ENCODE measurements at places on chromosomes 2 and 18.

DNA sequence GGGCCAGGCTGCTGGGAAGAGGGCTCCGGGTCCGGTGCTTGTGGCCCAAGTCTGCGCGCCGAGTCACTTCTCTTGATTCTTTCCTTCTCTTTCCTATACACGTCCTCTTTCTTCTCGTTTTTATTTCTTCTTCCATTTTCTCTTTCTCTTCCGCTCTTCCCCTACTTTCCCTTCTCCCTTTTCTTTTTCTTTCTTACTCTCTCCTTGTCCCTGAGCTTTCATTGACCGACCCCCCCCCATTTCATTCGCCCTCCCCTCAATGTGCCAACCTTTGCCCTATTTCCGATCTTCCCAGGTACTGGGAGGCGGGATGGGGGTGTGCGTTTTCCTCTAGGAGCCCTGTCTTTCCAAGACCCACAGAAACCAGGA is 1.8 kb downstream of the ONECUT2 start:
- DNase-seq: no peak

DNA sequence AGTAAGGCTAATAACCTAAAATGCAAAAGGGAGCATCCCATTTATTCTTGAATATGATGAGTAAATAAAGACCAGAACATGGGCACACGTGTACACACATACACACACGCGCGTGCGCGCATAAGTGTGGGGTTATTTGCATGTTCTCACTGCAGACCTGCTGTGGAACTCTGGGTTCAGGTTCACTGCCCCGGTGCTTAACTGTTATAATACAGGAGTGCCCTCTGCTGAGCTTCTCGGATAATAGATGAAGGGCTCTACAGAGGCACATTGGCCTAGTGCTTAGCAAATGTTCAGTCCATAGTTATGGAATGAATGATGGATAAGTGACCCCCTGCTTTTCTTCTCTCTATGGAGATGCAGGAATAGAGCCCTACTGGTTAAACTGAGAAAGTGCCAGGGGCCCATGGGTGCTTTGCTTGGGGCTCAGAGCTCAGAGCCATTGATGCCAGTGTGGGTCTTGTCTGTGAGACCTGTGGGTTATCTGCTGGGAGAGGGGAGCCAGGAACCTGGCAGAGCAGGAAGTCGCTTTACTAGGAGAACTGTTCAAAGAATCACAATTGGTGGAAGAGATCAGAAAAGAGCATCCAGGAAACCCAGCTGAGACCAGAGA is 3.6 kb upstream of the ARL4C start:
- DNase-seq: peak; percentile 53

DNA sequence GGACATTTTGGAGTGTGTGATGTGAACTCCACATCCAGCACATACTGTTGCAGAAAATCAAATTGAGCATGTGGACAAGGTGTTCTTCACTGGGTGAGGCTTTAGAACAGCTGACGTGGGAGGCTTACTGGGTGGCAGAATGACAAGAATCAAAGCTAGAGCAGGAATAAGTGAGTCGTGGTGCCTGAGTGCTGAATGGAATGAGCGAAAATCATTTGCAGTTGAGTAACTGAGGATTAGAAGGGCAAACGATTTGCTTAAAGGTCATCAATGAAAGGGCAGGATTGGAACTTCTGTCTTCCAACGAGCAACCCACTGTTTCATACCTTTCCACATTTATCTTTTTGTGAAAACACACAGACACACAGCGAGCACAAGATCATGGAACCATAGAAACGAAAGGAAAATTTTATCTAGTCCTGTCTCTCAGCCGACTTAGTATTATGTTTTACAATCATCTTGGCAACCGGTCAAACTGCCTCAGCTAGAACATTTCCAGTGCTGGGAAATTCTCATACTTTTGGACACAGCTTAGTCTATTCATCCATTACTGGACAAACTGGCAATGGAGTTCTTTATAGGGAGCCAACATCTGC is 7.2 kb upstream of the DAW1 start:
- no peak for DNase-seq

DNA sequence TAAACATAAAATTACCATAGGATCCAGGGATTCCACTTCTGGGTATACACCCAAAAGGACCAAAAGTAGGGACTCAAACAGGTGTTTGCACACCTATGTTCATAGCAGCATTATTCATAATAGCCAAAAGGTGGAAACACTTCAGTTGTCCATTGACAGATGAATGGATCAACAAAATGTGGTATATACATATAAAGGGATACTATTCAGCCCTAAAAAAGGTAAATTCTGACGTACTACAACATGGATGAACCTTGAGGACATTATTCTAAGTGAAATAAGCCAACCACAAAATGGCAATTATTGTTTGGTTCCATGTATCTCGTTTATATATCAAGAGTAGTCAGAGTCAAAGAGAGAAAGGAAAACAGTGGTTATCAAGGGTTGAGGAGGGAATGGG is 128.1 kb downstream of the MTCL1 start:
- DNase-seq: no peak

- no peak for DNase-seq
Observed at GRCh38 chr2:111162718-111163331, 42.1 kb downstream of the BCL2L11 start.

- no peak for DNase-seq
Observed at GRCh38 chr2:149490296-149490695, 97.3 kb downstream of the MMADHC start.

GRCh38 chr18:36850527-36851201 is 21.7 kb downstream of the KIAA1328 start:
- DNase-seq: no peak

DNA sequence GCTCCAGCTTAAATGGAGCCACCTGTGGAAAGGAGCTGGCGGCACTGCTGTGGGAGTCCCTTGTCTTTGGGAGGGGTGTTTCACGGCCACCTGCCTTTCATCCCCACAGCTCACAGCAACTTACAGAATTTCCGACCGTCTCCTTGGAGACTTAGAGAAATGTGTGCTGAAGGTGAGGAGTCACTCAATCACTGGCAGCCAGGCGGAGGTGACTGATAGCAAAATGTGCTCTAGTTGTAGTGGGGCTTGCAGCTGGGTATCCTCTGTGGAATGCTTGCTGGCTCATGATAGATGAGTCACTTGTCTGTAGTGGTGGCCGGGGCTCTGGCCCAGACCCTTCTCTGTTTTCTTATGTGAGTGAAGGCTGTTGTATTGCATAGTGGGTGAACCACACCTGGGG is 110.7 kb downstream of the SH3RF3 start:
- no peak for DNase-seq

DNA sequence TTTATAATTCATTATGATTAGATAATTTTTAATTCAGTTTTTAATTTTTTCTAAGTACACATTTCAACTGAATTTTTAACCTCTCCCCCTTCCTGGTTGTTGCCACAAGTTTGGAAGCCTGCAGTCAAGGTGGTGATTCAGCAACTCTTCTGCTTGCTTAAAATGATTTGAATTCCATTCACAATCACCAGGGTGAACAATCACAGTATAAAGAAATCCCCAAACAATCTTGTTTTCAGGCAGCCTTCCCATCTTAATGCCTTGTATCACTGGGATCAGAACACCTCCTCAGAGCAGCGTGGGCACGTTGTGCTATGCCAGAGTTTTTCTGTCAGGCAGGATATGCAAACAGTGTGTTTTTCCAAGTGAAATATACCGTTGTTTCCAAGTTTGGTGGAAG is 46.7 kb upstream of the BARD1 start:
- no peak for DNase-seq

DNA sequence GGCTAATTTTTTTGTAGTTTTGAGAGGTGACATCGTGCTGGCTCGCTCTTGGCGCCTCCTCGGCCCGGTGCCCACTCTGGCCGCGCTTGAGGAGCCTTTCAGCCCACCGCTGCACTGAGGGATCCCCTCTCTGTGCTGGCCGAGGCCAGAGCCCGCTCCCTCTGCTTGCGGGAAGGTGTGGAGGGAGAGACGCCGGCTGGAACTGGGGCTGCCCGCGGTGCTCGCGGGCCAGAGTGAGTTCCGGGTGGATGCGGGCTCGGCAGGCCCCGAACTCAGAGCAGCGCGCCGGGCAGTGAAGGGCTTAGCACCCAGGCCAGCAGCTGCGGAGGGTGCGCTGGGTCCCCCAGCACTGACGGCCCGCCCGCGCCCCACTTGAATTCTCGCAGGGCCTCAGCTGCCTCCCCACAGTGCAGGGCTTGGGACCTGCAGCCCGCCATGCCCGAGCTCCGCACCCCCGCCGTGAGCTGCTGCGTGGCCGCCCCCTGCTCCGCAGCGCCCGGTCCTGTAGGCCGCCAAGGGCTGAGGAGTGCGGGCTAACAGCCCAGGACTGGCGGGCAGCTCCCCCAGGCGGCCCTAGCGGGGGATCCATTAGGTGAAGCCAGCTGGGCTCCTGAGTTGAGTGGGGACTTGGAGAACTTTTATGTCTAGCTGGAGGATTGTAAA is 113.2 kb upstream of the ZSWIM2 start:
- DNase-seq: no peak

- DNase-seq: peak; percentile 43
Observed at GRCh38 chr2:239035361-239035814, 187.5 kb downstream of the TWIST2 start.

DNA sequence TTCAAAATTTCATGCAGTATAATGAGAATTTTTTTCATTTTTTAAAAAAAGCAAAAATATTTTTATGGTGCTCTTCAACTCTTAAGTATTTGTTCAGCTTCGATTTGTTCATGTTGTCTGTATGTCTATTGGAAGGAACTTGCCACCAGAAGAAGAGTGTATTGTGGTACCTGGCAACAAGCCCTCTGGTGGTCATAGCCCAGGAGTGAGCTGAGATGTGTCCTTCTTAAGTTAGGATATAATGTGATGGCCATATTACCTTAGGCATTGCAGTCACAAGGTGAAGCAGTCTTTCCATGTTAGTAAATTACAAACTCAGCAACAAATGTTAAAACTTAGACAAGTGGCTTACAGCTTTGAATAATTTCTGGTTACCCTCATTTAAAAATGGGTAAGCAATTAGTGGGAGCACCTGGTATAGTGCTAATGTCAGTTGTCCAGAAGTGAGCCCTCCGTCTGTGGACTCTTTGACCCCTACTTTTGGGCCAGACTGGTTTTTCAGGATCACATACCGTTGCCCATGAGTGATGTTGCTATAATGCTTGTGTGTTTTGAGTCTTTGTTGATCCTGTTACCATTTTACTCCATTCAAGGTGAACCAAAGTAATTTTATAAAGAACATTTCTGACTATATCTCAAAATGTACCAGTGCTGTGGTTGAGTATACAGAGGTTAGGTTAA is 57.4 kb downstream of the MYO1B start:
- DNase-seq: no peak
